Right ventricle myocardium superior (tissue), 1 donor: ENCODE measurements at places on chromosomes 2 and 18. TPM values are rescaled to one million over a fixed set of nuclear protein-coding genes. Genes with fewer than 3 reads are reported as not detected.
A peak's percentile ranks its signal among the peaks of the same experiment; 100 is the strongest.

DNA sequence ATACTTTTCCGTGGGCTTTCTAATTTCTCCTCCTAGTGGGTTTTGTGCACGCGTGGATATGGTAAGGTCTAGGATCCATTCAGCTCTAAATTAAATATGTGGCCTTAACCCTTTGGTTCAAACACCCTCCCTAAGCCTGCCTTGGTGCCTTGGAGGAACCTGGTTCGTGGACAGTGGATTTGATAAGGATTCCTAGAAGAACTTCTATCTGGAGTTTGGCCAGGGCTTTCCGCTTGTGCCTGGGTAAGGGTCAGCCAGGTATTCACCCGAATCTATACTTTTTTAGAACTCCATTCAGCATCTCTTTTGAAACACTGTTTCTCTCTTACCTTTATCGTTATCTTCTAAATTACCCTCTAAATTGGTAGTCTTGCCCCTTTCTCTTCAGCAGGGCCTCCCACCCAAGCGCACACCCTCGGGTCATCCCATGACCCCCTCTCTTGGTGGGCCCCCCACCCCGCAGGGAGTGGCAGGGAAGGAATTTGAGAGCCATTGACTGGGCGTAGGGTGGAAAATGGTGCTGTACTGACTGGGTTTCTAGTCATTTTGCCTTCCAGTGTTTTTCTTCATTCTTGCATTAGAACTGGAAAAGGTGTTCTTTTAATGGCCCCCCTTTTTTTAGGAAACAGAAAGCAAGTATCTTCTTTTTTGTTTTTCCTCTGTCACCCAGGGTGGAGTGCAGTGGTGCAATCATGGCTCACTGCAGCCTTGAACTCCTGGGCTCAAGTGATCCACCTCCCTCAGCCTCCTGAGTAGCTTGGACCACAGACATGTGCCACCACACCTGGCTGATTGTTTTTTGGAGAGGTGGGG, 1.8 kb downstream of the SOCS6 start:
- no peak for DNase-seq

- DNase-seq: peak; percentile 47
Observed at GRCh38 chr2:176473177-176473576, 203.9 kb downstream of the MTX2 start.

DNA sequence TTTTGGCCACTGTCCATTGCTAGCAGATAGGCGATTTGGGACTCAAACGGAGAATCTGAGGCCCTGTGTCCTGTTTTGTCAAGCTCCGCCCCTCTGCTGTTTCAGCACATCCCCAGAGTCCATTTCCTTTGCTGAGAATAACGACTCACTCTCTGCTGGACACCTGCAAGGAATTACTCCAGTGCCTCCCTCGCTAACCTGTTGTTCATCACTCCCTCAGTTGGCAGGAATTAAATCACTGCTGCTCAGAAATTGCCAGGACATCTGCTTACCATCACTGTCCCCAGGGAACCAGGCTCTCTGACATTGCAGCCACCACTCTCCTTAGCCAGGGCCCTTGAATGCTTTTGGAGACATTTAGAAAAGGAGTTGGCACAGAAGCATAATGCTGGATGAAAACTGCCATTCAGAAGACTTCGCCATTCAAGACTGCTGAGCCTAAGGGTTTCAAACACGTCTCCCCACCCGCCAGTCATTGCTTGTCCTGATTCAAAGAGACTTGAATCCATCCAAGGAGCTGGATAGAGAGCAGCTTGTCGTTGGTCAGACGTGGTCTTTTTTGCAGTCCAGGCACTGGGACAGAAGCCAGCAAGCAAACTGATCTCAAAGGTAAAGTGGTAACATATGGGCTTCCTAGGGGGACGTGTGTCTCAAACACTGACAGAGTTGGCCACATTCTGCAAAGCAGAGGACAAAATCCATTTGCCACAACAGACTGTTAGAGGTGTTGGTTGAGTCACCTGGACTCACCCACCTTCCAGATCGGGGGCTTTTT, 155.3 kb downstream of the UXS1 start:
- no peak for DNase-seq

Gene DES
- total RNA-seq: 12,920 TPM

GRCh38 chr2:49950646-49951045, 796.3 kb upstream of the FSHR start:
- DNase-seq: no peak

DNA sequence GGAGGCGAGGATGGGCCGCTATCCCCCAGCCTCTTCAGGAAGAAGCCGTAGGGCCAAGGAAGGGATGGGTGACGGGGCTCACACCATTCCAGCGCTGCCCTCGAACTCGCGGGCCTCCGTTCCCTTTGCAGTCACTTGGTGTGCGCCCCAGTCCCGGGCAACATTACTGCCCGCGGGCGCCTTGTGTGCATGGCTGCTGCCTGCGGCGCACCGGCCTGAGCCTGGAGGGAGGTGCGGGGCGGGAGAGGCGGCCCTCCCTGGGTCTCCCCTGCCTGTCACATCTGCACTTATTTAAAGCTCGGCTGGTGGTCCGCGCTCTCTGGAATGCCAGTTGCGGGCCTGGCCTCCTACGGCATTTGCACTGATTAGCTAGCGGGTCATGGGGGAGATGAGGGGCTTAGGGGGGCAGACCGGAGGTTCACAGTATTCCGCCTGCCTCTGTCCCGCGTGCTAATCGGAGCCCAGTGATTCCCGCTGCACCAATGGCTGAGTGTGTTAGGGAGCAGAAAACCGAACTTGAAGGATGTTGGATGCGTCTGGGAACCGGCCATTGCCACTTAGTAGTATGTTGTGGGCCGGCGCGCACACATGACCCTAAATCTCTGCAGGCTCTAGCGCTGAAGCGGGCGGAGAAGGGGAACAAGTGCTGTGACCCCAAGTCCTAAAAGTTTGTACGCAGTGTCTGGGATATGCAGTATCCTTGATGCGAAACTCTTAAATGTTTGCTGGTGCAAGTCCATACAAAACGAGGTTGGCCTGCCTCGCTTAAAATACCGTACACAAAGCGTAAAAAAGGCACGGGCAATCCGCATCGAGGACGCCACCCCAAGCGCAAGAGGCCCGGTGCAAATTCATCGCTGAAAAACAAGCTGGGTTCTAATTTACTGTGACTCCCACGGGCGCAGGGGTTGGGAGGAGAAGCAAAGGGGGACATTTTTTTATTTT, 161.2 kb upstream of the SIX2 start:
- no peak for DNase-seq

Gene PCARE
- 0.67 TPM for total RNA-seq
